ENCODE measurements at places on chromosomes 11 and 22.

DNA sequence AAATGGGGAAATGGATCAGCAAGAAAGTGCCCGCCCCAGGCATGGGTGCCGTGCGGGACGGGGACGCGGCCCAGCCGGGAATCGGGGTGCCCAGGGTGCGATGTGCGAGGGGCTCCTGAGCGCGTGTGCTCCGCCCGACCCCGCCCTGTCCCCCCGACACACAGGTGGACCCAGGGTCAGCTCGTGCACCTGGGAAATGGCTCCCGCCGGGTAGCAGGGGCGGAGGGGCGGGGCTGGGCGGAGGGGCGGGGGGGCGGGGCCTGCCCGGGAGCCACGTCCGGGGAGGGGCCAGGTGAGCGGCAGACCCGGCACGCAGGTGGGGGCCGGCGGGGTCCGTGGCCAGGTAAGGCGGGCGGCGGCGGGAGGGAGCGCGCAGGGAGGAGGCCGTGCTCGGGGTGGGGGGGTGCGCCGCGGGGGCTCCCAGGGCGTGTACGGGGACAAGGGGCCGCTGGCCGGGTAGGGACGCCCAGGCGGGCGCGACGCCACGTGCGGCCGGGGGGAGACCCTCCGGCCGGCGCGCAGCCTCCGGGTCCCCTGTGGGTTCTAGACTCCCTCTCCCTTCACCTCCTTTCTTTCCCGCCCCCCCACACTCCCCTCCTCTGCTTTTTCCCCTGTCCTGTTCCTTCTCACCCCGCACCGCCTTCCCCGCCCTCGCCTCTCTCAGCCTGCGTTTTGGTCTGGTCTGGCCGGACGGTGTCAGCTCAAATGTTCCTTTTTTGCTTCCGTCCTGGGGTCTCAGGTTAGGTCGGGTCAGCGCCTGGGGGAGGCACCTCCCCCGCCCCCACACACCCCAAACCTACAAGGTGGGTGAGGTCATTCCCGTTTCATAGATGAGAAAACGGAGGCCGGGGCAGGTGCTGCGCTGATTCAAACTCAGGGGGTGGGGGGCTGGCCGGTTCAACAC, at the start of gene ARHGAP8:
Gene ARHGAP8, plus strand, starts transcription at position 291 of the 904 bp plus-strand sequence. CDS start 33,953 bp downstream, outside the sequence.
- DNase-seq = no peak

DNA sequence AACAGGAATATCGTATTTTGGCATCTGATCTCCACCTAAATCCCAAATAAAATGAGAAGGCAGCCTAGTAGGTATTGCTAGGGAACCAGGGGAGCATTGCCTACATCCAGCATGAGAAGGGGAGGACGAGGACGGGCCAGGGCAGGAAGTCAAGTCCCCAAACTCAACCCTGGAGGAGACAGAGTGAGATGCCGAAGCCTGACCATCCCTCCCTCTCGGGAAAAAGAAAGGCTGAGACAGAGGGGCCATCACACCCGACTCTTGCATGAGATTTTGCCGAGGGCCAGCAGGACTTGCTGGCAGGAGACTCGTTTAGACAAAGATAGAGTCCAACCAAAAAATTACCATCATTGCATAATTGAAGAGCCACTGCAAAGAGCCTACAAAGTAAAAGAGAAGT, 50.2 kb upstream of the SPATA19 start:
- no peak for DNase-seq

DNA sequence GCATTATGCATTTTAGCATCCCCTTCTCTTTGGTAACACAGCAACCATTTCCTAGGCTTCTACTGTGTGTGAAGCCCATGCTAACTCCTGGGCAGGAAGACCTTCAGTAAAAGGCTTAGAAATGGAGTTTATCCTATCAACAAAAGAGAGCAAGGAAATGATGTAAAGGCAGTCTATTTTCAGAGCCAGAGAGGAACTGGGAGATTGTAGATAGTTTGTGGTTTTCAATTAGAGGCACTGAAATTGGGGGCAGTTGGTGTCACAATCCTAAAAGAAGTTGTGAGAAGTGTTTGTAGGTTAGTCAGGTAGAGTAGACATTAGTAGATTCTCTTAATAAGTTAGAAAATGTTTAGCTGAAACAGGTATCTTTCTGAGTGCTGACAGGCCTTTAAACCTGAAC, 7.1 kb downstream of the ACAD8 start:
- DNase-seq = no peak

- no peak for DNase-seq
Observed at GRCh38 chr11:68373815-68374501, 61.6 kb downstream of the LRP5 start.

GRCh38 chr22:28768701-28769393, 3.6 kb upstream of the CCDC117 start:
- no peak for DNase-seq

- DNase-seq = no peak
Observed at GRCh38 chr11:10409207-10409661, 45.8 kb upstream of the AMPD3 start.

DNA sequence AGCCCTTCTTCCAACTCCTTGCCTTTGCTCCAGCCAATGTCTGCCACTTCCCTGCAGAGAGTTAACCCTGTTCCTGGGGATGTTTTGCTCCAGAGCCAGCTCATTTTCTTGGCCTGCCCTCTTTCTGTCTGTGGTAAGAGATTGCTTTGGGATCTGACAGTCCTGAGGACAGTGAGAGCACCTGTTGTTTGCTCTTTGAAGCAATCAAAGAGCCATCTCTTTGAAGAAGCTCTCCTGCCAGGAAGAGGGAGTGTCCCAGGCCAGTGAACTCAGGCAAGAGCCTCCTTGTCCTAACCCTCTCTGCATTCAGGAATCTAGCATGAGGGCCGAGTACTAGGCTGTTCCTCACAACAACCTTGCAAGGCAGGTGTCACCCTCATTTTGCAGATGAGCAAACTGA, 42.2 kb downstream of the TRAF6 start:
- DNase-seq = no peak

DNA sequence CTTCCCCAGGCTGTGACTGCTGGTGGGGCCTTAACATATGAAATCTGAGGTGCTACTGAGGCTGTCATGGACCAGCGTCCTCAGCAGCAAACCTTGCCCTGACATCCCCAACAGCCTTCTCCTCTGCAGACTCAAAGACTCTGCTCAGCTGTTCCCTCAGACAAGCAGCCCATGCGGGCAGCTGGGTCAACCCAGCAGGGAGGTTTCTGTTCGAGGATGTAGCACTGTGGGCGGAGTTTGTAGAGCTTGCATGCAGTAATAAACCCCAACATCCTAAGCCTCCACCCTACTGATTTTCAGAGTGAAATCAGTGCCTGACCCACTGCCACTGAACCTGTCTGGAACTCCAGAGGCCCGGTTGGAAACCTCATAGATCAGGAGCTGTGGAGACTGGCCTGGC, 88.8 kb upstream of the XKR3 start:
- DNase-seq = no peak

DNA sequence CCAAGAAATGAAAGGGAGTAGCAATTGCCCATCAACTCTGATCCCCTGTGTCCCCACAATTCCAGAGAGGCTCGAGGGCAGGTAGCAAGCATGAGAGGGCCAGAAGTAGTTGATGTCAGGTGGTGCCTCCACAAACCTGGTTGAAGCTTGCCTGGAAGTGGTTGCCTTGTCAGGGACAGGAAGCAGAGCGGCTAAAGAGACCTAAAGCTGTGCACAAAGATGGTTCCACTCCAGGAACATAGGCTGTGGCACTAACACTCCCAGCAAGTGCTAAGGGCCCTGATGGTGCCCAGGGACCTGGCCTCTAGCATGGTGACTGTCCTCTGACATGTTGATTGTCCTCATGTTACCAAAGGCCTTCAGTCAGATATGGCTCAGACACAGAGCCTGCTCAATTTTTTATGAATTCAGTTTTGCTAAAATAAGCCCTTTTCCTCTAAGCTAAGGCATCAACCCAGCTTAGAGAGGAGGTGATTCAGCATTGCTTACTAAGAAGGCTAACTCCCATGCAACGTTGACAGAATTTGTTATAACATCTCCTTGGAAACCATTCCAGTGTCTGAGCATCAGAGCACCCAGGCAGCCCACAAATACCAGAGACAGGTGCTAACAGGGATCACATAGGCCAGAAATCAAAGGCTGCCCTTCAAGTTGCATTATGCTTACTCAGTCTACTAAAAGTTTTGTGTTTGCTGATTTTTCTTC, 196.3 kb upstream of the ARHGAP20 start:
- DNase-seq = no peak

- DNase-seq = no peak
Observed at GRCh38 chr11:129960216-129961214, 42.1 kb downstream of the PRDM10 start.

DNA sequence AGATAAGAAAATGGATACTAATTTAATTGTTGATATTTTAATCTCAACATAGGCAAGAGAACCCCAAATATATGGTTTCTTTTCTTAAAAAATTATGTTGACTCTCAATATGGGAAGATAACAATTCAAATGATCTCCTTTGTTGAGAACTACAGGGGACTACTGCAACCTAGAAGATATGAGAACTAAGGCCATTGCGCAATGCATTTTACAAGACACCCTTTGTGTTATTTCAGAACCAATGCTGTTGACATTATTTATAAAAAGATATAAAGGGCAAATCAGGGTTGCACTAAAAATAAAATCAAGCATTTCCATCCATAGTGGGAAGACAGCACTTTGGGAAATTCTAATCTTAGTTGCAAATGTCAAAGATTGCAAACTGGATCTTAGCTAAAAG, 322.3 kb downstream of the SOX6 start:
- DNase-seq = no peak

DNA sequence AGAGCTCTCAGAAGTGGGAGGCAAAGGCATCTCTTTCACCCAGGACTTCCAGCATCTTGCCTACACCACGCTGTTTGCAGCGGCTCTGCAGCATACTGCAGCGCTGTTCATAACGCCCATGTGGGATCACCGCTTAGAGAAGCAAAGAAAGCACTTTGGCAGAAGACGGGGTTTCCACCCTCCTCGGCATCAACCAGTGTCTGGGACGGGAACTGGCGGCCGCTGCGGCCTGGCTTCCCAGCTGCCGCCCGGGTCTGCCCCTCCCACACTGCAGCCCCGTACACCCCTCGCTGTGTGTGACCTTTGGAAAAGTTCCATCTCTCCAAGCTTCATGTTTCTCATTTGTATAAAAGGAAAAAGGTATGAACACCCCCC, 545 bp upstream of the TIRAP start:
- DNase-seq = no peak

DNA sequence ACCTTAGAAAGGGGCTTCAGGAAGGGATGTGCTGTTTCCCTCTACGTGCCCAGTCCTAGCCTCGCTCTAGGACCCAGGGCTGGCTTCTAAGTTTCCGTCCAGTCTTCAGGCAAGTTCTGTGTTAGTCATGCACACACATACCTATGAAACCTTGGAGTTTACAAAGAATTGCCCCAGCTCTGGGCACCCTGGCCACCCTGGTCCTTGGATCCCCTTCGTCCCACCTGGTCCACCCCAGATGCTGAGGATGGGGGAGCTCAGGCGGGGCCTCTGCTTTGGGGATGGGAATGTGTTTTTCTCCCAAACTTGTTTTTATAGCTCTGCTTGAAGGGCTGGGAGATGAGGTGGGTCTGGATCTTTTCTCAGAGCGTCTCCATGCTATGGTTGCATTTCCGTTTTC, 2.2 kb upstream of the TAGLN start:
- no peak for DNase-seq

DNA sequence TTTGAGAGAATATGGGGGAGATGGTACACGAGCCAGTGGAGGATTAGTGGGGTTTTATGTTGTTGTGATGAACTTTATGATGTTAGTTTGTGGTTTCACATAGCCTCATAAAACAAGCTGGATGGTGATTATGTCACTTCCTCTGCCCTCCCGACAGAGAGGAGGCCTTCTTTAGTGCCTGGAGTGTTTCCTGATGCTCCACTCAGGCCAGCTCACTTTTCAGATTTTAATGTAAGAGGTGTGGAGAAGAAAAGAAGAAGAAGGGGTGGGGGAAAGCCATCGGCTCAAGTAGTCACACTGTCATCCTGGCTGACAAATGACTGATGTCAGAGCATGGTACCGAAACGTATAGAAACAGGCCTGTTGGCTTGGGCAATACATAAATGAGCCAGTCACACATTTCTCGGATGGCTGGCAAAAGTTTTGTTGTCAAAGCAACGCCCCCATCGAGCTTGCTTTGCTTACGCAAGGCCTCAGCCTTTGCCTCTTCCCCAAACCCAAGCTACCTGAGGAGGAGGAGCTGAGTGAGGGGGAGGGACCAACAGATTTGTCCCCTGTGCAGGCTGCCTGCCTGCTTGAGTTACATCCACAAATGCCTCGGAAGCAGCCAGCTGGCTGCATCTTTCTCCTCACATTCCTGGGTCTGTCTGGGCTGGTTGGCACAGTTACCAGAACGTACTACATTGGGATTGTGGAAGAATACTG, at the start of gene HEPHL1:
Gene HEPHL1, plus strand, starts transcription at position 578 of the 705 bp plus-strand sequence. Its CDS starts 15 bp downstream, at position 593.
- DNase-seq = no peak

GRCh38 chr22:28829358-28830181, 29.2 kb upstream of the XBP1 start:
- DNase-seq = peak; percentile 49

DNA sequence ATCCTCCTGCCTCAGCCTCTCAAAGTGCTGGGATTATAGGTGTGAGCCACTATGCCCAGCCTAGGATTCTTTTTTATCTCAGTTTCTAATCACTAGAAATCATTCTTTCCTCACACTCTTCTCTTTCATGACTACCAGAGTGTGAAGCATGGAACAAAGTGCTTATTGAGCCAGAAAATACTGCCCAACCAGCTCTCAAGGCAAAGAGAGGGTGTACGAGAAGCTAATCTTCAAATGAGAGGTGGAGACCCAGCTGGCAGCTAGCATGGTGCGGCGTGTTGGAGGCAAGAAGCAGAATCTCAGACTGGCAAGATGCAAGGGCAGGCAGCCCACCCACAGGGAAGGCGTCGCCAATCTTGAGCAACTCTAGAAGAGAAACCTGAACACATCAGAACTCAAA, 41.1 kb upstream of the ME3 start:
- DNase-seq = no peak

GRCh38 chr11:3197878-3198528, 20.6 kb downstream of the MRGPRG start:
- DNase-seq = no peak

DNA sequence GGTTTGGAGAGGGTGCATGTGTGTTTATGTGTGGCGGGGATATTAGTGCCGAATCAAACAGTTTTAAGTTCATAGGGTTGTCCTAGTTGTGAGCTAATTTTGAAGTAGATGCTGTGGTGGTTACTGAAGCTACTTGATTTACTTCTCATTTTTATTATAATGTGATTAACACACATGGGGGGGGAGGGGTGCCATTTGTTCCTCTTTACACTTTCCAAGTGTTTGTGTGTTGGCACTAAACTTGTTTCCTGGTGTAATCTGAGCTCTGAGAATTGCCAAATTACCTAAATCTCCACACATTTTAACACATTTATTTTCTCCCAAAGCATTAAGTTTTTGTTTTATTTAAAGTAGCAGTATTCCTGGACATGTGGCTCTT, 60.1 kb downstream of the ZNRF3 start:
- no peak for DNase-seq
